ENCODE measurements at places on chromosomes 5 and 9.

DNA sequence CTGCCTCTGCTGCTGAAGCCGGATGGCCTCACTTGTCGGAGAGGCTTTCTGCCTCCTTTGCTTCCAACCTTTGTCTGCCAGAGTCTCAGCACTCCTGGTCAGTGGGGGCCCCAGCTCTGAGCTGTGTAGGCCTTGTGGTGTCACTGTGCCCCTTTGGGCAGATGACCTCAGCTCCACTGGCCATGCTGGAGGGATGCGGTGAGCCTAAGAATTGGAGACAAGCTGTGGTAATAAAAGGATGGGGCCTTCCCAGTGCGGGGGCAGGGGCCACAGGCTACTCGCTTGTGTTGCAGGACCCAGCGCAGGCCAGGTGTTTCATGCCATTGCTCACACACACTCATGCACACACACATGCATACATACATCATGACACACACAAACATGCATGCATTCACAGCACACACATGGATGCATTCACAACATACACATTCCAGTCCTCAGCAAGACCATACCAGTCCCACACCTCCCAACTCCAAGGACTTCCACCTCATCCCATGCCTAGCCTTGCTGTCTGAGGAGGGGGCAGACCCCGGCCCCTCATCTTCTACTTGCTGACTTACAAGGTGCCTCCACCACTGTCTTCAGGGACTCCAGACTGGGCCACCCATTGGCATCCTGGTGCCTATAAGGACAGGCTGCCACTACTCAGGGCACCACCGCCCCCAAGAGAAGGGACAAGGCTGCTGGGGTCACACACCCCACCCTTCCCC lies 237.7 kb downstream of the SYK start:
- no peak for DNase-seq

GRCh38 chr5:120405286-120405864 lies 58.7 kb upstream of the PRR16 start:
- no peak for DNase-seq

DNA sequence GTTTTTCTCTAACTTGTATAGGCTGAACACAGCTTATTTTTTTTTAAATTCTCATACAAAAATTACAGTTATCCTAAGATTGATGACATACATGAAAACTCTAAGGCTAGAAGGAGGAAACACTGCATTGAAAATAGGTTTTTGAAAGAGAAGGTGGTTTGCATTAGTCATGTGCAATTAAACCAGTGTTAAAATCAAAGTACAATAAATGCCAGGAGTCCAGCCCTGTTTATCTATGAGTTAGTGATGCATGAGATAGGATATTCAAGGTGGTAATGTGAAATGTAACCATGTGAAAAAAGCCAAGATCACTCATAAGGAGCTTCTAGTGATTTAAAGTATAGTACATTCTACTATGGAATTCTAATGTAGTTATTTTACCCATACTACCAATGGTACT lies 444.9 kb upstream of the CYLC2 start:
- DNase-seq, result no peak

DNA sequence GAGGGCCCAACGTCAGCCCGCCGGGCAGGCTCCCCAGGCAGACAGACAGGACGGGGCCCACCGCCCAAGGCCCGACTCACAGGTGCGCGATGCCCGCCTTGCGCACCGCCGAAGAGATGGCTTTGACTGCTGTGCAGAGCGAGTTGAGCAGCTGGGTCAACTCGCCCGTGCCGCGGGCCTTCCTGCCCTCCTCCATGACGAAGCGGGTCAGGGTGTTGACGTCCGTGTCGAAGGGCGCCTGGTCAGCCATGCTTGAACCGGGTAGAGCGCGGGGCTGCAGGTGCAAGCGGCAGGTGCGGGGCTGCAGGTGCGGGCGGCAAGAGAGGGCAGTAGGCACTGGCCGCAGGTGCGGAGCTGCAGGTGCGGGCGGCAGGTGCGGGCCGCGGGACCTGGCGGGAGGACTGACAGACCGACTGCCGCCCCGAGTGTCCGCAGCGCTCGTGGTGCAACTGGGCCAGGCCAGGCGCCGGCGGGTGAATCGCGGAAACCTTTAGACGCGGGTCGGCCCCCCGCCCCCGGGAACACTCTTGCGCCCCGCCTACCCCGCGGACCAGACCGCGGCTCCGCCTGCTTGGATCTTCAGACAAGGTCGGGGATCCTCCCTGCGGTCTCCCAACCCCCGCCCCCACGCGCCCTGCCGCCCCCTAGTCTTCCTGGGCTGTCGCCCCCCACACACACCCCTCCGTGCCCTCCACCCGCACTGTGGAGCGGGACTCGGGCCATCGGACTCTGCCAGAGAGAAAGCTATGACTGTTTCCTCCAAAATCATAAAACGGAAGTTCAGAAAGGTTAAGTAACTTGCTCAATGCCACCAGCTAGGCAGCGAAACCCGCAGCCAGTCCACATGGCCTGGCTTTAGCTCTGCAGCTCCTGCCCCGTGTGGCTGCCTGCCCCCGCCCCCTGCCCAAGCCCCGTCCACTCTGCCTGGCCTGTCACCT lies at the start of gene FBP1:
FBP1 (minus strand) TSS at position 458 of the 938 bp plus-strand sequence; CDS start at position 250, 208 bp downstream.
- no peak for DNase-seq

DNA sequence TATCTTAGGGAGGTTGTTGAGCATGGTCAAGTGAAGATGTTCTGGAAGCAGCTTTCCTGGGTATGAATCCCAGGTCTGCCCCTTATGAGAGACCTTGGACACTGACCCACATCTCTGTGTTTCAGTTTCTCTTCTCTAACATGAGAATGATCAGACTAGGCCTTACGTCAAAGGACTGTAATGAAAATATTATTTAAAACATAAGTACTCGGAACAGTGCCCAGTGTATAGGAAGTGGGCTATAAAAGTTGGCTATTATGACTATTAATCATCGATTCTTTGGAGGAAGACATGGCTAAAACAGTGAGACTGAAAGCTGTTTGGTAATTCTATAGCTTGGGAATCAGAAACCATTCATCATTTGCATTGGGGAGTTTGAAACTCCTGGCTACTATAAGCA lies 65.3 kb upstream of the MYO10 start:
- DNase-seq, result no peak

- DNase-seq, result no peak
Observed at GRCh38 chr9:128638580-128638979, 18.1 kb downstream of the DYNC2I2 start.

DNA sequence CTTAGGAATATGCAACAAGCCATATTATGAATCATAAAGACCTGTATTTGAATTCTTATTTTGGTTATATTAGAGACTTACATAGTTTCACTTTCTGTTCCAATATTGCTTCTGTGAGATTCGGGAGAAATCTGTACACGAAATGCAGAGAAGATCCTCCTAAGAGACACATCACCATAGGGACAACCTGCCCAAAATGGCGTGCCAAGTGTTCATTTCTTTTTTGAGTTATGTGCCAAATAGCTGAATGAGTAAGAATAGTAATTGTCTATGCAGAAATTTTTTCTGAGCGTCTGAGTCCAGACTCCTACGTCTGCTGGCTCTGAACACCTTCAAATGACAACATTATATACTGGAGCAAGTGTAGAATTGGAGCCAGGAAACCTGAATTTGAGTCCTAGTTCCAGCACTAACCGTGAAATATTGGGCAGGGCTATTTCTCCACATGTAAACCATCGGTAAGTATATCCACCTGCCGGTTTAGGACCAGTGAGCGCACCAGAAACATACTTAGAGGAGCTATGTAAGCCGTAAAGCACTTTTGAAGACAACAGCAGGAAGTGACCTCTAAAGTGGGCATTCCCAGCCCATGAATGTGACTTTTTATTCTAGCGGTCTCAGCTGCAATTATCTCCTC lies 163.9 kb upstream of the DMRT1 start:
- DNase-seq, result no peak

GRCh38 chr5:143311428-143311827 lies 92.1 kb downstream of the NR3C1 start:
- no peak for DNase-seq

DNA sequence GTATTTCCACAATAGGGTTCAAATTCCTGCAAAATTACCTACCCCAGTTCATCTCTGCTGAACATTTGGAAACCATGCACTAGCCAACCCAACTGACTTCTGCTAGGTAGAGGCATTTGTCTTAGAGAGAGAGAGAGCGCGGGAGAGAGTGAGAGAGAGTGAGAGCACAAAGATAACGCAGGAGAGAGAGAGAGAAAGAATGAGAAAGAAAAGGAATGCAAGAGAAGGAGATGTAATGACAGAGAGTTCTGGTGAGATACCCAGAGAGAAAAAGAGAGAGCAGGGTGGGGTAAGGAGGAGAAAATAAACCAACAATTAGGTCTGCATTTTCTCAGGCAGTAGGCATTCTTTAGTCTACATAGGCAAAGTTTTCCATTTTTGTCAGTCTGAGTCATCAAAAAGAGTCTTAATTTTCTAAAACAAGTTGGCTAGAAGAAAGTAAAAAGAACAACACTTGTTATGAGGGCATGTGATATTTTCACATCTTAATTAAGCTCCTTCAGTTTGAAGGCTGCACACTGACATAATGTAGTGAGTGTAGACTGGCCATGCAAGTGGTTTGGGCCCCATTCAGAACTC lies 98.2 kb downstream of the MAP1B start:
- no peak for DNase-seq

DNA sequence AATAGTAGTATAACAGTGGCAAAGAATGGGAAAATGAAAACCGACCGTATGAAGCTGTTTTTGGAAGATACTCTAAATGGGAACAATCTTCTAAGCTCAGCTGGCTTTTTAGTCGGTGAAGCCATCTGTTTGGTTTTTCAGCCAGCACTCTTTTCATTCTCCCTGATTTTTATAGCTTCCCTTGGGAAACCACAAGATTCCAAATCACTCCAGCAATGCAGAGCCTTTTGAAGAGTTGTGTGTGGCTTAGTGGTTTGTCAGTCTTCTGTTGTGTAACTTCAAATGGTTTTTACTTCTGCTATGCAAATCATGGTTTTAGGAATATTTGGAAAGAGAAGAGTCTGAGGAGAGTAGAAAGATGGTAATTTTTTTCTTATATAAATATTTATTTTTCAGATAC lies 180.7 kb downstream of the KDM4C start:
- no peak for DNase-seq

- DNase-seq, result no peak
Observed at GRCh38 chr5:40141896-40142295, 537.8 kb upstream of the PTGER4 start.

GRCh38 chr9:129334105-129334935 lies 156.3 kb upstream of the IER5L start:
- no peak for DNase-seq

DNA sequence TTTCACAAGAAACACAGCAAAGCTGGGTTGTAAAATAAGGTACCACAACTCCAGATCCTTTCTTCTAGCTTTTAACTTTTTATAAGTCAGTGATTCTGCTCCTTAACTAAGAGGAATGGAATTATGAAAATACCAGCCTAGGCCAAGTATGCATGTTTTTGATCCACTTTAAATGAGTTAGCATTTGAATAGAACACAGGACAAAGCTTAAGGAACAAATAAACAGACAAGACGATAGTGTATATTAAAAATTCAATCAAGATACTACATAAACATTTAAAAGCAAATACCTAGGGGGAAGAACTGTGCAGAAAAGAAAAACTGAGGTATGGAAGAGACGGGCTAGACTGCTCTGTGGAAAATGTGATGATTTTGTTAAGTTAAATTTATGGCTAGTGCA lies 200.7 kb downstream of the LURAP1L start:
- no peak for DNase-seq

DNA sequence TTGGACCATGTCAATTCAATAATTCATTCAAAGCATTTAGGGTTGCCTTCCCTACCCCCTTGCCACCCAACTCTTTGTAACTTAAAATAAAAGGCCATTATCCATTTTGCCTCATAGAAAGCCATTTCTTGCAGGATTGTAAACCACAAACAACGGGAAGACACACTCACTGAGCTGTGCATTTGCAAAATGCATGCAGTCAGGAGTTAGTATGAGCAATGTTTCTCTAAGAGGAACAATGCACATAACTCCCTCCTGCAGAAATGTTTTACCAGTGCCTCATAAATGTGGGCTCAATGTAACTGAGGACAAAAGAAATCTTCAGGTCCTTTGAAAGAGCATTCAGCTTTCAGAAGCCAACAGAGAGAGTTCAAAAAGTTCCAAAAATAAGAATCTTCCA lies 98.5 kb upstream of the ABCA1 start:
- DNase-seq, result no peak

DNA sequence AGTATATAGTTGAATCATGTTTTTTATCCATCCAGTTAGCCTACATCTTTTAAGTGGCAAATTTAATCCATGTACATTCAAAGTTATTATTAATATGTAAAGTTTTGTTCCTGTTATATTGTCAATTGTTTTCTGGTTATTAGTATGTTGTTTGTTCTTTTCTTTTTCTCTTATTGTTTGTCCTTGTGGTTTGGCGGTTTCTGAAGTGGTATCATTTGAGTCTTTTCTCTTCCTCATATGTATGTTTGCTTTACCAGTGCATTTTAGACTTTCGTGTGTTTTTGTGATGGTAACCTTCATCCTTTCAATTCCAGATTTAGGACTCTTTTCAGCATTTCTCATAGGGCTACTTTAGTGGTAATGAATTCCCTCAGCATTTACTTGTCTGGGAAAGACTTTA lies 130.4 kb upstream of the RFX3 start:
- no peak for DNase-seq

DNA sequence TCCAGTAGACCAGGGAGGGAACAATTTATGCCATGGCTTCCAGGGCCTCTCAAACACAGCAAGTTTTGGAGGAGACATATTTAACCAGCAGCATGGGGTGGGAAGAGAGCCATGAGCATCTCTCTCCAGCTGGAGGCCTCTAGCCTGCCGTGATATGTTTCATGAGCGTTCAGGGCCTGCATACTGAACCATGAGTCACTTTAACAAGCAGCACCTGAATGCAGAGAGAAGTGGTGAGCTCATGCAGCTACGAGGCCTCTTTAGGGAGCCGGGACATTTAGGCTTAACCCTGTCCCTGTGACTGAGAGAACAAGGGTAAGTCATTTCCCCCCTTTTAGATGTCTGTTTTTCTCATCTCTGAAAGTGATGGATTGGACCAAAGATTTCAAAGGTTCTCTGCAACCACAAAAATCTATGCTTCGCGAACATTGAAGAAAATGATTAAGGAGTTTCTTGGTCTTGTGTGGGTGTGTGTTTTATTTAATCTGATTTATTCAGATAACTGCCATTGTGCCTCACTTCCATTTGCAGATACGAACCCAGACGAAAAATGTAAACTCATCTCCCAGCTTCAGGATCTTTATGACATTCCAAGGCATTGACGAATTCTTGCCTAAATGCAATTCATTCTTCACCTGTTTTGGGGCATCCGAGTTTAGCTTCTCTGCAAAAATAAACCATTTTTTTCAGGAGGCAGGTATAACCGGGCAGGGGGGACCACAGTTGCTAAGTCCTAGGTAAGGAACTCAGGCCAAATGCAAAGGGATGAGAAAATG lies 157.0 kb downstream of the GABBR2 start:
- no peak for DNase-seq
